A375 (cell line): ENCODE measurements at places on chromosomes 2 and 18. TPM values are rescaled to one million over a fixed set of nuclear protein-coding genes. Genes with fewer than 3 reads are reported as not detected.

Gene NT5DC4
- not detected in 2 replicates for total RNA-seq

Gene BCL11A
- total RNA-seq = 0.66 and 0.79 TPM in 2 replicates

Gene FRZB
- not detected in 2 replicates for total RNA-seq

Gene ALPI
- total RNA-seq = not detected in 2 replicates

Gene CYRIA
- 0.30 and 0.53 TPM in 2 replicates for total RNA-seq

Gene SLC23A3
- 0.19 and 0.42 TPM in 2 replicates for total RNA-seq

Gene ZAP70
- total RNA-seq = not detected in 2 replicates

Gene CAVIN2
- 0.27 TPM in 1 of 2 replicates, not detected in the other for total RNA-seq

Gene RTP5
- total RNA-seq = not detected in 2 replicates

Gene KYNU
- 31.0 and 48.3 TPM in 2 replicates for total RNA-seq

Gene MC5R
- total RNA-seq = 0.15 and 0.32 TPM in 2 replicates

Gene FLACC1
- total RNA-seq = 0.68 and 1.1 TPM in 2 replicates
